ENCODE measurements at places on chromosomes 5 and 9.

DNA sequence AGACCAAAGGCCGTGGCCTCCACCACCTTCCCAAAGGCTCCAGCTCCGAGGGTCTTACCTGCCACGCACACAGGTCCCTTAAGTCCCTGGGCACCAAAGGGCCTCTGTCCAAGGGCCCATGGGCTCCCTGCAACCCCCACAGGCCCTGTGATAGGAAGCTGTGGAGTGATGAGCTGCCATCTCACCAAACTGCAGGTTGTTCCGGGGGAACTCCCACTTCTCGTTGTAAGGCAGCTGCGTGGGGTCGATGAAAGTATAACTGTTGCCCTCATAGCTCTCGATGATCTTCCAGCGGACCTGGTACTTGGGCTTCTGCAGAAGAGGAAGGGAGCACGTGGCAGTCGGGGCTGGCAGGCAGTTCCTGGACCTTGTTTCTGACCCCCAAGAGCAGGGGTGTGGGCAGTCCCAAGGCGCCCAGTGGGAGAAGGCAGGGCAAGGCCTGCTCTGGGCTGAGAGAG, 24.8 kb downstream of the CSF1R start:
- DNase-seq: no peak

GRCh38 chr9:91864380-91864779, 85.6 kb downstream of the ROR2 start:
- no peak for DNase-seq

GRCh38 chr9:36034234-36034633, 2.5 kb upstream of the RECK start:
- DNase-seq: no peak

GRCh38 chr5:14794583-14795230, 76.9 kb downstream of the ANKH start:
- no peak for DNase-seq

- no peak for DNase-seq
Observed at GRCh38 chr9:73810585-73811215, 659.0 kb downstream of the ANXA1 start.

DNA sequence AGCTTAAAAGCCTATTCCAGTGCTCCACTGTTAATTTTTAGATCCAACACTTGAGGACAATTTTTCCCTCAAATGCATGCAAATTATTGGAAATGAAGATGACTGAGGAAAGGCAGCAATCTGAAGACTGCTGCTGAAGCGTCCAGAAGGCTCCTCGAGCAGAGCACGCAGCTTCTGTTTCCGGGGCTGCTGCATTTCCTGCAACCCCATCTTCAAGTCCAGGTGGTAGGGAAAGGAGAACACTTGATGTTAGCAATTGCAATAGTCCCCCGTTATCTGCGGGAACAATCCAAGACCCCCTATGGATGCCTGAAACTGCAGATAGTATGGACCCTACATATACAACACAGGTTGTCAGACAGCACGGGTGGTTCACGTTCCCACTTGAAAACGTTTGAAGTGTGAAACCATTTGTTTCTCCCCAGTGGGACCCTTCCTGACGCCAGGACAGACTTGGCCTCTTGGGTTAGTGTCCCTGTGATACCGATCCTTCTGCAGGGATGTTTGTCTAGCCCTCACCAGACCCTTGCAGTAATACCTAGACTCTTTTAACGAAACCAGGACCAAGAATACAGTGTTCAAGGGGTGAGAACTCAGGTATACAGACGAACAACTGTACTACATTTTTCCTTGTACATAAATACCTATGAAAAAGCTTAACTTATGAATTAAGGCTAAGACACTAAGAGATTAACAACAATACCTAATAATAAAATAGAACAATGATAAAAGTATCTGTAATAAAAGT, 152.3 kb downstream of the HSD17B3 start:
- DNase-seq: no peak

DNA sequence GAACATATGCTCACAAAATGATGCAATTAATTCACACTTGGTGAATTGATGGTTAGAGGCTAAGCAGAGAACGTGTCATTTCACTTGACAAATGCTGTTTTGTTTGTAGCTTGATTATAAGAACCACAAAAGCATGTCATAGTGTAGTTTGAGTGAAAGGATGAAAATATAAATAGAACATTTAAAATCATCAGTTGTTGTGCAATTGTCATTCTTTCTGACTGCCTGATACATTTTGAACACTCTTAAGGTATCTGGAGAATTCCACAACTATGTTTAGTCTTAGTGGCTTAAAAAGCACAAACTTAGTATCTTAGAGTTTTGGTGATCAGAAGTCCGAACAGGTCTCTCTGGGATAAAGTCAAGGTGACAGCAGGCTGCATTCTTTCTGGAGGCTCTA, 129.4 kb downstream of the BASP1 start:
- DNase-seq: no peak

- DNase-seq: no peak
Observed at GRCh38 chr5:81081461-81081835, 121.3 kb downstream of the RASGRF2 start.

GRCh38 chr5:77168161-77168878, 42.2 kb upstream of the PDE8B start:
- peak; percentile 78 for DNase-seq

DNA sequence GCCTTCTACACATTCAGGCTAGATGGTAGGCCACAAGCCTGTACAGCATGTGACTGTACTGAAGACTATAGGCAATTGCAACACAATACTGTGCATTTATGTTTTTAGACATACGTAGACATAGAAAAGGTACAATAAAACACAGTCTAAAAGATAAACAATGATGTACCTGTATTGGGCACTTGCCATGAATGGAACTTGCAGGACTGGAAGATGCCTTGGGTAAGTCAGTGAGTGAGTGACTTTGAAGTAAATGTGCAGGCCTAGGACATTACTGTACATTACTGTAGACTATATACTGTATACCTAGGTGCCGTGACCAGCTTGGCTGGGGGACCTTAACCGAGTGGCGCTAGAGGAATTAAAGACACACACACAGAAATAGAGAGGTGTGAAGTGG, 53.1 kb downstream of the CTSL start:
- no peak for DNase-seq
